Common myeloid progenitor, CD34-positive (primary cell): ENCODE measurements at places on chromosomes 6 and 20.
A peak's percentile ranks its signal among the peaks of the same experiment; 100 is the strongest.

- H3K27ac ChIP-seq = no peak overlapping the region
- H3K4me3 ChIP-seq = no peak overlapping the region
- no peaks in the 10 kb centered on the region for H3K36me3 ChIP-seq
- peaks cover 72% of the 10 kb centered on the region for H3K27me3 ChIP-seq
Observed at GRCh38 chr6:150027806-150028565, 2.7 kb upstream of the RAET1L start.

- no peaks in the 10 kb centered on the region for H3K4me1 ChIP-seq
- H3K27ac ChIP-seq = no peak overlapping the region
- no peaks in the 10 kb centered on the region for H3K36me3 ChIP-seq
- no peak for DNase-seq
Observed at GRCh38 chr6:144953552-144954240, 668.6 kb downstream of the UTRN start.

GRCh38 chr6:13194852-13195251 lies 133.5 kb downstream of the TBC1D7 start:
- H3K36me3 ChIP-seq = peaks cover 3% of the 10 kb centered on the region
- DNase-seq = peak; percentile 60
- H3K4me3 ChIP-seq = no peak overlapping the region

- no peak for DNase-seq
- no peaks in the 10 kb centered on the region for H3K27me3 ChIP-seq
- H3K4me3 ChIP-seq = no peak overlapping the region
- H3K36me3 ChIP-seq = no peaks in the 10 kb centered on the region
- no peaks in the 10 kb centered on the region for H3K4me1 ChIP-seq
Observed at GRCh38 chr6:113529196-113529595, 327.9 kb upstream of the MARCKS start.

DNA sequence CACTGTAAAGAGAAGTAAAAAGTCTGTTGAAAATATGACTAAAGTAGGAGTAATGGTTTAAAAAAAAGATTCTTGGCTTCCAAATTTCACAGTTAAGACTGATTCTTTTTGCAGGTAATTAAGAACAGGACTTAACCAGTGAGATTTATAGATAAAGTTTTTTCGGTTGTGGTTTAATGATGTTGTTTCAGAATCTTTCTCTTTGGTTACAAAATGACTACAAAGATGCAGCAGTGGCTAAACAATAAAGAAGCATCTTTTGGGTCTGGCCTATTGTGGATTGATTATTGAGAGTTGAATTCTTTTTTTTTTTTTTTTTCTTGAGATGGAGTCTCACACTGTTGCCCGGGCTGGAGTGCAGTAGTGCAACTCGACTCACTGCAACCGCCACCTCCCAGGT lies 109.7 kb downstream of the AKAP7 start:
- no peaks in the 10 kb centered on the region for H3K27me3 ChIP-seq
- no peak for DNase-seq
- H3K4me3 ChIP-seq = no peak overlapping the region
- H3K4me1 ChIP-seq = peaks cover 4% of the 10 kb centered on the region
